Activated CD4-positive, alpha-beta T cell treated with anti-CD3 and anti-CD28 coated beads, Interleukin-2, Interleukin-4, amounts not matched to agents 100 ng/mL and 50 ng/mL, durations not matched to agents 16 hours and 8 hours (primary cell): ENCODE measurements at places on chromosomes 16 and 17.

- DNase-seq = no peak
Observed at GRCh38 chr17:76644995-76645394, 1.4 kb upstream of the ST6GALNAC1 start.

GRCh38 chr17:72594248-72594647, 473.4 kb downstream of the SOX9 start:
- DNase-seq = no peak

DNA sequence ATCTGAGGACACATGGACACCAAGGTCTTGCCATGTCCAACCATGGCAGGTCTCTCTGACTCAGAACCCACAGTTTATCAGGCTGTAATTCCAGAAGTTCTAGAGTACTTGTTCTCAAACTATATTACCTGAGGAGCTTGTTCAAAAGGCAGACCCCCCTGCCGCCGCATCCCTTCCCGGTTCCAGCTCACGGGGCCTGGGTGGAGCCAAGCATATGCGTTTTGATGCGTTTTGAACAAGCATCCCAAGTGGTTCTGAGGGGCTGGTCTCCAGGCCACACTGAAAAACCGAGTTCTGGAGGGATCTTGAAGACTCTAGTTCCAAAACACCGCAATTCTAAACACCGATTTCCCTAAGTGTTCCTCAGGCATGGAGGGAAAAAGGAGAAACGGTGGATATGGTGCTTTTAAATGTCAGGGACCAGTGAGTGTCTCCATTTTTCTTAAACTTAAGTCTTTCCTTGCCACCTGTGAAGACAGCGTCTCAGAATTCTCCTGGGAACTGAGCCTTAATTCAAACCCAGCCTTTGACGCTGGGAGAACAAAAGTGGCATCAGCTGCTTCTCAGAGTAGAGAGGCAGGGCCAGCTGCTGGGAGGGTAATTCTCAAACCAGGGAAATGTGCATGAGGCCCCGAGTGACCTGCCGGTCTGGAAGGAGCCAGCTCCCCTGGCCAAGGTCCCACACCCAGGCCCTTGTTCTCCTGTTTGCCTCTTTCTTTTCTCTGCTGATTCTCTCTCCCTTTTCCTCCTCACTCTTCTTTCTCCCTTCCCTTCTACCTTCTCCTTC, 84.4 kb upstream of the PLCG2 start:
- no peak for DNase-seq

DNA sequence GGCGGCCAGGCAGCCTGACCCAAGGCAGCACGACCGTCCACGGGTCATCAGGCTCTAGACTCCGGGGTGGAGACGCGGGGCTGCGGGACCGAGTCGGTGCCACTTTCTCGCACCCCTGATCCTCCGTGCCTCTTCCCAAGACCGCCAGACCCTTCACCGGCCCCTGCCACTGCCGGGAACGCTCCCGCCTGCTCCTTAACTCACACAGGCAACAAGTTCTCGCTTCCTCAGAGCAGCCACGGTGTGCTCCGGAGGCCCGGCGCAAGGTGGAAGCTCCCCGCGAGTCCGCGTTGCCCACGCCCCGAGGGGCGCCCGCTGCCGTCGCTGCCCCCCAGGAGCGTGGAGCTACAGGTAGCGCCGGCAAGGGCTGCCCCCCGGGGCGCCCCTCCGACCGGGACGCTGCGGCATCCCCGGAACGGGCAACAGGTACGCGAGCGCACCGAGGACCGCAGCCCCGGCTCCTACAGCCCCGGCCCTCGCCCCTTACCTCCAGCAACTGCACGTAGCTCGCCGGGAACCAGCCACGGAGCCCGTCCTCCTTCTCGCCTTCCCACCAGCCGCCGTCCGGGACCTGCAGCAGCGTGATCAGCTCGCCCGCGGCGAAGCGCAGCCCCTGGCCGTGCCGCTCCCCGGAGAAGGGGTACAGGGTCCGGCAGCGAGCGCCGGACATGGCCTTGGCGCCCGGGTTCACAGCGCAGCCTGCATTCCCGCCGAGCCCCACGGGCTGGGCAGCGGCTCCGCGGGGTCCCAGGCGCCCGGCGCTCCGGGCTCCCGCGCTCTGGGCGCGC, 491 bp downstream of the GAS7 start:
- no peak for DNase-seq

GRCh38 chr16:22948603-22949368, 134.8 kb downstream of the HS3ST2 start:
- DNase-seq = peak; percentile 64

DNA sequence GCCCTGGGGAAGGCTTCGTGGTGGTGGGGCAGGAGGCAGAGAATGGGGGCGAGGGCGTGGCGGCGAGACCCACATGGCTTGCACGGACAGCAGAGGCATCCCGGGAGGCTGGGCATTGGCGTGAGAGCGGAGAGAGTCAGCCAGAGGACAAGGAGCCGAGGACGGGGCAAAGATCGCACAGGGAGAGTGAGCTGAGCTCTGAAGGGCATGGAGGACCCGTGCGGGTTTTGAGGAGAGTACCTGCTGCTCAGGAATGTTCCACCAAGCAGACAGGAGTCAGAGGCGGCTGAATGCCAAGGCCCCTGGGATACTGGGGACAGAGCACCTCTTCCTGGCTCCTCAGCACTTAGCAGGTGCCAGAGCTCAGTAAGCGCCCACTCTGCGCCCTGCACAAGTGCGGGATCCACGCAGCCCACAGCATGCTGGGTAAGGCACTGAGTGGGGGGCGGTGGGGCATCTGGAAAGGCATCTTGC, 47.8 kb downstream of the ARHGAP27 start:
- no peak for DNase-seq

- no peak for DNase-seq
Observed at GRCh38 chr16:57486858-57487834, 853 bp upstream of the DOK4 start.

DNA sequence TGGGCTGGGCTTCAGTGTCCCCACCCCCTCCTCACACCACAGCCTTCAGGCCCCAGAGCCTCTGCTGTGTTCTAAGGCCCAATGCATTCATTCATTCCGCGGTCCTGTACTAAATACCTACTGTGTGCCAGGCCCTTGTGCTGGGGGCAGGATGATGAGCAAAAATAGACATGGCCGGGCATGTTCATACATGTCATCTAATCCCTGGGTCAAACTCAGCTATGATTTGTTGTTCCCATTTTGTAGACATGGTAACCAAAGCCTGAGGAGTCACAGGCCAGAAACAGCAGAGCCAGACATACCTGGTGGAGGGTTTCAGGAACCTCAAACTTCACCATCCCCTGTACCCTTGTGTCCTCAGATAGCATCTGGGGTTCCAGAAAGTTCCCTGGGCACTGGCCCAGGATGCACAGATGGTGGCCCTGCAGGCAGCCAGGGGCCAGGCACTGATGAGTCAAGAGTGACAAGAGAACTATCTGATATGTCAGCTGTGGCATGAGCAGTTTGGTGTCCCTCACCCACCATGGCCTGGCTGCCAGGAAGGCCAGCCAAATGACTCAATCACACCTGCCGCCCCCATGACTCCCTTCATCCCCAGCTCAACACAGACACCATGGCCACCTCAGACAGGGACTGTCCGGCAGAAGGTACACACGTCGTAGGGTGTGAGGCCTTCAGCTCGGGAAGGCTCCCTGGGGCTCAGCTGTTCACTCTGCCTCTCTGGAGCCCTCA, 2.7 kb upstream of the RRAD start:
- DNase-seq = no peak
